ENCODE measurements at places on chromosomes 3 and 15.

DNA sequence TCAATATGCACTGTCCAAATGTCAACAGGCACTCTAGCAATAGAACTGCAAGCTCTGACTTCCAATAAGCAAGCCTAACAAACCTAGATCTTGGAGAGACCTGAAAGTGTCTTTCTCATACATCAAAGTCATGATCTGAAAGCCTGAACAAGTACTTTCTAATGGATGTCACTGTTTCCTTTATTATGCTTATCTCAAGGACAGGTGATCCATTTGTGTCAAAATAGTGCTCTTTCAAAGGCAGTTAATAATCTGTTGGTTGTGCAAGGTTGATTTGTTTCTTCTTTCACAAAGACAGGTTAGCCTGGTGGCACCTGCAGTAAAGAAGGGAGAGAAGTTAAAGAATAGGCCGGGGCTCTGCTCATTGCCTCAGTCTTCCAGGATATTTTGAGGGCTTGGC is 146.8 kb downstream of the EPHB1 start:
- no peak for DNase-seq

GRCh38 chr3:179811321-179812095 is 158.7 kb downstream of the USP13 start:
- DNase-seq: peak; percentile 86

DNA sequence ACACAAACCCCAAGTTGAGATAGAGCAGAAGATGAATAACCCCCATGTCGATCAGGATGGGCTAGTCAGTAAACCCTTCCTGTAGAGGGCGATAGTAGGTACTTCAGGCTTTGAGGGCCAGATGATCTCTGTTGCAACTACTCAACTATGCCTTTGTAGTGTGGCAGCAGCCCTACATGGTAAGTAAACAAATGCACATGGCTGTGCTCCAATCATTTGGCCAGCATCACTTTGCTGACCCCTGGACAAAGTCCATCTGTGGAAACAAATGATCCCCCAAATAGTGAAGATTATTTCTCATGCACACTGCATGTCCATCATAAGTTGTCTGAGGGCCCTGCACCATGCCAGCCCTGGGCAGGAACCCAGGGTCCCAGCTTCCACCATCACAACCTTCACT is 402.2 kb upstream of the PROK2 start:
- DNase-seq: peak; percentile 3

GRCh38 chr3:170889630-170890029 is 18.8 kb downstream of the EIF5A2 start:
- DNase-seq: no peak

DNA sequence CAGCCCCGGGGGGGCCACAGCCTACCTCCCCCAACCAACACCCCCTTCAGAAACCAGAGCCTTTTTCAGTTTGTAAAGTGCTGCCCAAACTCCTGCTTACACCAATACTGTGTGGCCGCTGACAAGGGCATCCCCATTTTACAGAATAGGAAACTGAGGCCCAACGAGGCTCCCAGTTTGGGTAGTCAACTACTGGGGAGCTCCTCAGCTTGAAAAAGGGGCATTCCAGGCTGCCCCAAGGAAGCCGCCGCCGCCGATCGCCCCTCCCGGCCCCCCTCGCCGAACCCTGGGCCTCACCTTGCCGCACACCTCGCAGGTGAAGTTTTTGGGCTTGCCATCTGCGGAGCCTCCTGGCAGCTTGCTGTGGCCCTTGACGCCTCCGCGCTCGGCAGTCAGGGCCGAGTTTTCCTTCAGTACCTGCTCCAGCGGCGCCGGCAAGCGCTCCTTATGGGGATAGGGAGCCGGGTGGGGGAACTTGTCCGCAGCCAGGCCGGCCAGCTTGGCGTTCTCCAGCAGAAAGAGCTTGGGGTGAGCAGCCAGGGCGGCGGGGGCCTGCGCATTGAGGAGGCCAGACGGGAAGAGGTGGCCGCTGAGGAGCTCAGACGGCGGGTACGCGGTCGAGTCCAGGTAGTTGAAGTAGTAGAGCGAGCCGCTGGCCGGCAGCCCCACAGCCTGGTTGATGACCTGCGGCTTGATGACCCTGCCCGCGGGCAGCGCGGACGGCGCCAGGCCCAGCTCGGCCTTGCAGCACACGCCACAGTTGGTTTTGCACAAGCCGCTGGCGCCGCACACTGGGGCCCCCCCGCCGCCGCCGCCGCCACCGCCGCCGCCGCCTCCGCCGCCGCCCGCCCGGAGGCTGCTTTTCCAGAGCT is 1.4 kb downstream of the FEZF2 start:
- DNase-seq: no peak

- DNase-seq: no peak
These were observed 1.2 kb upstream of the FEZF2 start for GRCh38 chr3:62374341-62375218.

GRCh38 chr3:42539871-42540714 is 37.6 kb downstream of the VIPR1 start:
- peak; percentile 26 for DNase-seq

DNA sequence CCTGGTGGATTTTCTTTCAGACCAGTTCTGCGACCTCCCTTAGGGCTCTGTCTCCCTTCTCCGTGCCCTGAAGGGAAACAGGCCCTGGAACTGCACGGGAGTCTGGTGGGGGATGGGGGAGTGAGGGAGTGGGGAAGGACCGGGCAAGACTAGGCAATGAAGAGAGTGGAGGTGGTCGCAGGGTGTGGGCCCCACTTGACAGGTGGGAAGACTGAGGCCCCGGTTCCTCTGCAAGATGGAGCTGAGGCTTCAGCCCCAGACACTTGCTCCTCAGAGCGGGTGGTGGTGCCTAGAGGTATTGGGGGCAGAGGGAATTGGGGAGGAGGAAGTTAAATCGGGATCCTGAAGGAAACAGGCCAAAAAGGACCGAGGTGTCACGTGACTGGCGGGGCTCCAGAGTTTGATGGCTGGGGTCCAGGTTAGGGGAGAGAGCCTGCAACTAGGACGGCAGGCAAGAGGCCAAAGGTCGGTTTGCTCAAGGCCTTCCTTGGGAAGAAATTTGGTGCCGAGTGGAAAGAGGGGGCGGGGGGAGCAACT is 597 bp upstream of the CAMK1 start:
- DNase-seq: no peak

GRCh38 chr3:12624056-12624455 is 39.9 kb downstream of the RAF1 start:
- no peak for DNase-seq

DNA sequence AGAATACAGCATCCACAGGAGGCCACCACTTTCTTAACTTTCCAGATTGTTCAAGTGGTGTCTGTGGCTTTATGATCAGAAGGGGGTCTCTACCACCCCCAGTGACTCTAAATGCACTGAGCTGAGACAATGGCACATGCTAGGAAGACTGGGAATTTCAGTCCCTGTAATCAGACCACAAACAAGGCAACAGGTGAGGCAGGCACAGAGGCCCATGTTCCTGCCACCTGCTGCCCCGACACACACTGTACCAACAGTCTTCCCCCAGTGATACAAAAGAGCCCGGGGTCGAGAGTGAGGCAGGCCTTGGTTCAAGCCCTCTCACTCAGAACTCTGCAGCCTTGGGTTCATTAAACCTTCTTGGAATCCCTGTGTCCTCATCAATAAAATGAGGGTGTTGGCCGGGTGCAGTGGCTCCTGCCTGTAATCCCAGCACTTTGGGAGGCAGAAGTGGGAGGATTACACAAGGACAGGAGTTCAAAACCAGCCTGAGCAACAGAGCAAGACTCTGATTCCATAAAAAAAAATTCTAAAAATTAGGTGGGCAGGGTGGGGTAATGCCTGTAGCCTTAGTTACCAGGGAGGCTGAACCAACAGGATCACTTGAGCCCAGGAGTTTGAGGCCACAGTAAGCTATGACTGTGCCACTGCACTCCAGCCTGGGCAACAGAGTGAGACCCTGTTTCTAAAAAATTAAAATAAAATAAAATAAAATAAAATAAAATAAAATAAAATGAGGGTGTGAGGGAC is 55.8 kb downstream of the ADCY5 start:
- peak; percentile 23 for DNase-seq

DNA sequence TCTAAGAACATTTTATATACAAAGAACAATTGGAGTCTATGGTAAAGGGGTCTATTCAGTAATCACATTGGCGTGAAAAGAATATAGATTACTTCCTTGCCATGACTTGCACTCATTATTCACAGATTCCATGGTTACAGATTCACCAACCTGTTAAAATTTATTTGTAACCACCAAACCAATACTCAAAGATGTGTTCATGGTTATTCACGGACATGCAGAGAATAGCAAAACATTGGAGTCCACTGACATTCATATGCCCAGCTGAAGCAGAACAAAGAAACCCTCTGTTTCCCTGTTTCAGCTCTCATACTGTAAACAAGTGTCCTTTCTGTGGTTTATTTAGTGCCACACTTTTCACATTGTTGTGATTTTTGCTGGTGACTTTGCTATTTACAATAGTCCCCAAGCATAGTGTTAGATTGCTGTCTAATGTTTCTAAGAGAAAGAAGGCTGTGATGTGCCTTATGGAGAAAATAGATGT is 185.8 kb upstream of the TTC14 start:
- no peak for DNase-seq

- no peak for DNase-seq
These were observed 31.7 kb upstream of the CEMIP start for GRCh38 chr15:80747317-80748053.

- peak; percentile 59 for DNase-seq
These were observed 16.6 kb downstream of the SLC4A7 start for GRCh38 chr3:27467545-27467944.

- no peak for DNase-seq
These were observed 316.5 kb upstream of the ADAMTS9 start for GRCh38 chr3:65004306-65004705.

DNA sequence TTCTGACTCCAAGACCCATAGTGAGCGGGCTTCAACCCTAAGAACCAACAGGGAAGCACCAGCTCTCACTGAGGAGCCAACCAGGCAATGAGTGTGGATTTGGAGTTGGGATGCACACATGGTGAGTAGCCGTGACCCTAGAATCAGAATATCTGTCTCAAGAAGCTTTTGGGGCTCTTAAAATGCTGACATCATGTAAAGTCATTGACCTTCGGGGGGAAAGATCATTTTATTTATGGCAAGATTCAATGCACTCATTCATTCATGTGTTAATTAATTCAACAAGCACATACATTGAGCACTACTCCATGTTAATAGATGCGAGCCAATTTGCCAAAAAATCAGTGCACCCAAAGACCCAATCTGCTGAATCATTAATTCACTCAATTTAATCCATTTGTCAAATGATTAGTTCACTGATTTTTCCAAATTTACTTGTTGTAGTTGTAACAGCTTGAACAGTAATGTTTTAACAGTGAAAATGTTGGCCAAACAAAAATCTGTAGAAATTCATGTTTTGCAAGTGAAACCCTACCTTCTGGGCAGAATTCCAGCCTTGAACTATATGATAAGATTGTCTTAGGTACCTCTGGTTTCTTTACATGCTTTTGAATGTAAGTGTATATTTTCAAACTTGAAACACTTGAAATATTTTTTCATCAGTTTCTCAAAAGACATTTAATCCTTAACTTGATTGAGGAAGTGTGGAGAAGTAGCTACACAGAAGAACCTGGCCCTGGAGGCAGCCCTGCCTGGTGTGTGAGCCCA is 29.8 kb upstream of the LACTB start:
- DNase-seq: no peak

All from A172 (cell line).